ENCODE measurements at places on chromosomes 16 and 17.

DNA sequence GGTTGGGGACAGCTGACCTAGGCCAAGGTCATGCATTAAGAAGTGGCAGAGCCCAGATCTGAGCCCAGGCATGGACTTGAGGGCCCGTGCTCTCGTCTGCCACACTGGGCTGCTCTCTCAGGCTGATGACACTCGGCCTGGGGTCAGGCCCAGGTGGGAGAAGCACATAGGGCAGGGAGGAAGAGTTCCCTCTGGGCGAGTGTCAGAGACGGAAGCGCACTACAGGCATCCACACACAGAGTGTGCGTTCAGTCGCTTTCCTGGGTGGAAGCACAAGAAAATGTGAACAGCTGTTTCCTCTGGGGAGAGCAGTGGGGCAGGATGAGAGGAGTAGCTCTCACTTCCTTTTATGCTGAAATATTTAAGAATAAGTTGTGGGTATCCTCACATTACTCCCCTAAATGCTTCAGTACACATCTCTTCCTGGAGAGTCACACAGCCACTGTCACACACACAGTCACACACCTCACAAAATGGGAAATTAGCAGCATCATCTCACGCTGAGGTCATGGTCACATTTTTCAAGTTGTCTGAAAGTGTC, 59.7 kb downstream of the B9D1 start:
- no peak for DNase-seq

DNA sequence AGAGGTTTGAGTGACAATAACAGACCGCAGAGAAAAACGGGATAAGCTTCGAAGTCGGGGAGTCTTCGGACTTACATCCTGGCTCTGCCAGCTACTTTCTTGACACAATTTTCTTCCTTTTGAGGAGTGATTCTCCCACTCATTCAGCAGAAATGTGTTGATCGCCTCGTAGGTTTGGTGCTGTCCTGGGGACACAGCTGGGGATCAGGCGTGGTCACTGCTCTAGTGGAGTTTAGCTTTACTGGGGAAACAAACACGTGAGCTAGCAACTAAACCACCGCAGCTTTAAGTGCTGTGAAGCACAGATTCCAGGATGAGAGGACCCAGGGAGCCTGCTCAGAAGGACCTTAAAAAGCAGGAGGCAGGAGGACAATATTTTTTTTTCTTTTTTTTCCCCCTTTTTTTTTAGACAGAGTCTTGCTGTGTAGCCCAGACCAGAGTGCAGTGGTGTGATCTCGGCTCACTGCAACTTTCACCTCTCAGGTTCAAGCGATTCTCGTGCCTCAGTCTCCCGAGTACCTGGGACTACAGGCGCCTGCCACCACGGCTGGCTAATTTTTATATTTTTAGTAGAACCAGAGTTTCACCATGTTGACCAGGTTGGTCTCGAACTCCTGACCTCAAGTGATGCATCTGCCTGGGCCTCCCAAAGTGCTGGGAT, 858 bp downstream of the NUBP1 start:
- DNase-seq, result no peak

DNA sequence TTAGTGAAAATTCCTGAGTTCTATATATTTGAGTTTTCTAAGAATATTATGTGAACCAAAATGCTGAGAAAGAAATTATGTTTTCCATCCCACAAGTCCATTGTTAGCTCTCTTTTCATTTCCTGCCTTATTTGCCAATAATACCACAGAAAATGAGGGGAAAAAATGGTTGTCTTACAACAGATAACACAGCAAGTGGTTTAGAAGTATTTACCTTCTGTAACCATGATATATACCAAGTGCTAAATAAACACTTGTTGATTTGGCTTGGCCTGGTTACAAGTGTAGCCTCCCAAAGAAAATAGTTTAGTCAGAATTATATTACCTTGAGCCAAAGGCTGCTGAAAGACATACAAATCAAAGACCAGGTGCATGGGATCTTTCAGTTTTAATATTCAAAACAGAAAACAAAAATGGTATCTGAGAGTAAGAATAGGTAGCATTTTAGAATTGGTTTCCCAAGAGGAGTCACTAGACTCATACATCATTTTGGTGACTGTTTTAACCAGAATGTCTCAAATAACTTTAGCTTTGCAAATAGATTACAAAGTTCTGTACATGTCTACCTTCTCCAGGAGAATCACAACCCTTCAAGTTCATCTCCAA, 439.8 kb upstream of the DYNLRB2 start:
- DNase-seq, result no peak

DNA sequence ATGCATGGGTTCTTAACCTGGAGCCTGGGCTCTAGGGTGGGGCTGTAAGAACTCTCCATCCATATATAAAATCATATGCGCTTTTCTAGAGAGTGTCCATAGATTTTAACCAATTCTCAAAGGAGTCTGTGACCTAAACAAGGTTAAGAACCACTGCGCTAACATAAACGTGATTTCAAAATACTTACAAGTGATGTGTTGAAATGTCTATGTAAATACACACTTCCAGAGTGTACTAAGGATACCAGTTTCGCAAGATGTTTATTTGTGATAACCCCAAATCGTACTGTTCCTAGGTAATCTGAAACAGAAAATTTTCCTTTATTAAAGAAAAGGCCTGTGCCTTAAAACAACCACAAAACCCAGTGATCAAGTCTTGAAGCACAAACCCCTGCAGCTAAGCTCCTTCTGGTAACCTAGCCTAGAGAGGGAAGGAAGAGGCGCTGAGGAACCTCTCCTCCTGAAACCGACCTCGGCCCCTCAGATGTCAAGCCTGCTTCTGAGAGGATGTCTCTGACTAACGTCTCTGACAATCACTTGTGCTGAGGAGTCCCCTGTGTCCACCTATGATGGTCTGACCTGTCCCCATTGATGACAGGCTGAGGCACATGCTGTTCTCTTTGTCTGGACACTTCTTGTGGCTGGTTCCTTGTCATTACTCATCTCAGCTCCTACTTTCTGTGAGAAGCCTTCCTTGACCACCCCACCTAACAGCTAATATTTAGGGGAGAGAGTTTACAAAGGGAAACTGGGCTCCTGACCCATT, 32.2 kb downstream of the SNN start:
- DNase-seq, result no peak

GRCh38 chr16:55497558-55497957, 11.3 kb upstream of the LPCAT2 start:
- DNase-seq, result no peak

- DNase-seq, result no peak
Observed at GRCh38 chr17:28551421-28552175, 826 bp downstream of the UNC119 start.

- no peak for DNase-seq
Observed at GRCh38 chr17:81528651-81529436, 667 bp downstream of the FSCN2 start.

DNA sequence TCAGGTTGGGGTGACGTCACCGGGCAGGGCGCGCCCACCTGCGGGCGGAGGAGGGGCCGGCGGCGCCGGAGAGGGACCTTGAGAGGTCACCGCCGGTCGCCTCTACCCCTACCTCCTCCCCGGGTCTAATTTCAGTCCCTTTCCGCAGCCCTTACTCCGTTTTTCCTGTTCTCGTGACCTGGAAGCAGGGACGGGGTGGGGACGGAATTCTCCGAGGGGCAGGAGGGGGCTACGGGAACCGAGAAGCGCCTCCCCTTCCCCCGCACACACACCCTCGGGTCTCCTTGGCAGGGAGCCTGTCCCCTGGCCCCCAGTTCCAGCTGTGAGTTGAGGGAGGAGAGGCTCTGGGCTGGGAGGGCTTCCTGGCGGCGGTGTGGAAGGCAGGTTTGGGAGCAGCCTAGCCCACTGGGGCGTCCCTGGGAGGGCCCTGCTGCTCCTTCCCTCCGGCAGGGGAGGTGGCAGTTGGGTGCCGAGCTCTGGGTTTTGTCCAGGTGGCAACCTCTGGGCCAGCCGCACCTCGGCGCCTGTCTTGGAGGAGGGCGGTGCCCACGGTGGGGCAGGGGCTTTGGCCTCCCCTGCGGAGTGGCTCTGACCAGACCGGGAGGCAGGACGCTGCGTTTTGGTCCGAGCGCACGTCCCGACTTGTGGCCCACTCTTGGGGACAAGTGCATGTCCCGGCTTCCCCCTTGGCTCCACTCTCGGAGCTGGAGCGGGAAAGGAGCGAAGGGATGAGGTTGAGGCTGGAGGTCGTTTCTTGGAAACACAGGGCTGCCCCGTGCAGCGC, 773 bp downstream of the SYNGR3 start:
- no peak for DNase-seq

GRCh38 chr16:181565-182021, 1.3 kb downstream of the HBQ1 start:
- DNase-seq, result no peak

GRCh38 chr17:32279891-32280716, 14.5 kb downstream of the RHBDL3 start:
- no peak for DNase-seq

- DNase-seq, result no peak
Observed at GRCh38 chr17:560432-560873, 154.2 kb downstream of the VPS53 start.

DNA sequence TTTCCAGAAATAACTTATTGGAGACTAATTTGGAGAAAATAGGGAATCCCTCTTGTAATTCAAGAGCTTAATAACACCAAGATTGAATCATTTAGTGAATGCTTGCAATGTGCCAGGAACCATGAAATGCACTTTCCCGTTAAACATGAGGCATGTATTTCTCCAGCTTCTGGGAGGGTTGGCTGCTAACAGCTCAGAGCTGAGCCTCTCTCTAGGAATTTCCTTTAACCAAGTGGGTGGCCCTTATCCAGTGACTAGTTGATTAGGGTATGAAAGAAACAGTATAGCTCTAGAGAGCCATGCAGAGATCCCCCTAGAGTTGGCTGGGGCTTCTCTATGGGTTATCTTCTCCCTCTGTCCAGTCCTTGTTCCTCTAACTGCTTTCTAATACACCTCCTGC, 356.4 kb upstream of the GOT2 start:
- DNase-seq, result no peak

DNA sequence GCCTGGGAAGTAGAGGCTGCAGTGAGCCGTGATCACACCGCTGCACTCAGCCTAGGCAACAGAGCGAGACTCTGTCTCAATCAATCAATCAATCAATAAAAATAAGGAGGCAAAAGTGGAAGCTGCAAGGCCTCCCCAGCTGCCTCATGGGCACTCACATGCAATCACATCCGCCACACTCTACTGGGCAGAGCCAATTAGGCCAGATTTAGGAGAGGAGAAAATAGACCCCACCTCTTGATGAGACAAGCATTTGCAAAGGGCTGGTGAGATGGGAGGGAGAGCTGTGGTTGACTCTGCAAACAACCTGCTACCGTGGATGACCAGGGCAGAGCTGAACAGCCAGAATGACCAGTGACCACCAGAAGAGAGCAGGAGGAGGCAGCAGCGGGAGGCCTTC, 14.7 kb upstream of the GSG1L start:
- DNase-seq, result no peak

DNA sequence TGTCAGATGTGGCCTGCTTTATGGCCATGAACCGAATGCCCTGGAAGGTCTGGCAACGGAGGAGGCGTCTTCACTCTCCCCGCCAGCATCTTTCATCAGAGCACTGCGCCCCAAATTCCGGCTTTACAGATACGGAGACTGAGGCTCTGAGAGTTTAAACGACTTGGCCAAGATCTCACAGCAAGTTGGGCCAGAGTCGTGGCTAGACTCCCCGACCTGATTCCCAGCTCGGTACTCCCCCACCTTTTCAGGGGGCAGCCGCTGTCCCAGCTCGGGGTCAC, 1.7 kb downstream of the NGFR start:
- no peak for DNase-seq

- DNase-seq, result no peak
Observed at GRCh38 chr17:7027335-7027734, 4.5 kb downstream of the BCL6B start.

DNA sequence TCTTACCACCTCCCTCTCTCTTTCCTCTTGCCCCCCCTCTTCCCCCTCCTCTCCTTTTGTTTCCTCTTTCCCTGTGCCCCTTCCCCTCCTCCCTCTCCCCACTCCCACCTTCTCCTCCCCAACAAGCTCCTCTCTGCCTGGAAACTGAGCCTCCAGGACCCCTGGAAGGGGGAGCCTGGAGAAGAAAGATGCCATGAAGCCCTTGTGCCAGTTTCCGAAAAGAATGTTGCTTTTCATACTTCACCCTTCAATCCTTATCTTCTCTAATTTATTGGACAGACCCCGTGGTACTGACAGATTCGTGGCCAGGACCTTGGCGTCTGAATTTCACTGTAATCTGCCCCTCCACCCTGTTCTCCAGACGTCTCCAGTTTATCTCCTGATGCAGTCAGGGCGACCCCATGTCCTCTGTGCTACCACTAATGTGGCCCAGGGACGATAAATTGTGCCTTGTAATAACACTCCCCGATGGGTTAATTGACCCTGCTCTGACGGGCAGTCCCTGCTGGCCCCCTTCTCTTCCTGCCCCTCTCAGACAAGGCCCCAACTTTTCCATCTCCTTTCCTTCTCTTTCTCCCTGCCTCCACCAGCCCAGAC, 138.4 kb upstream of the GSE1 start:
- no peak for DNase-seq

Data from stimulated activated CD4-positive, alpha-beta T cell treated with anti-CD3 and anti-CD28 coated beads, Interleukin-12 subunit alpha, Interleukin-12 subunit beta, amount 100 ng/mL, for 4 hours (primary cell).